ENCODE measurements at places on chromosomes 4 and X.

DNA sequence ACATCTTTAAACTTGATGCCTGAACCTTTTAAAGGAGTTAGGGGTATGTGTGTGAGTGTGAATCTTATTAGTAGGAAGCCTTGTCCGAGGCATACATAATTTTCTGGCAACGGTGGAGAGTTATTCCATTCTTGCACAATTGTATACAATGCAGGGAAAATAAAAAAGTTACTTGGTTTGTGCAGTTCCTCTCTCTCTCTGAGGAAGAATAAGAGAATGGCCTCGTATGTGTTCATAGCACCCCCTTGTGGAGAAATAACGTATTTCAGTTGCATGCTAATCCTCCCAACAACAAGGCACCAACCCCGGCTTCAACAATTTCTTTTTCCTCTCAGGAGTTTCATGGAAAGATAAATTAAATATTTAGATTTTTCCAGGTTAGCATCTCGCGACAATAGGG lies 33.7 kb upstream of the FGF13 start:
- no peak for DNase-seq

DNA sequence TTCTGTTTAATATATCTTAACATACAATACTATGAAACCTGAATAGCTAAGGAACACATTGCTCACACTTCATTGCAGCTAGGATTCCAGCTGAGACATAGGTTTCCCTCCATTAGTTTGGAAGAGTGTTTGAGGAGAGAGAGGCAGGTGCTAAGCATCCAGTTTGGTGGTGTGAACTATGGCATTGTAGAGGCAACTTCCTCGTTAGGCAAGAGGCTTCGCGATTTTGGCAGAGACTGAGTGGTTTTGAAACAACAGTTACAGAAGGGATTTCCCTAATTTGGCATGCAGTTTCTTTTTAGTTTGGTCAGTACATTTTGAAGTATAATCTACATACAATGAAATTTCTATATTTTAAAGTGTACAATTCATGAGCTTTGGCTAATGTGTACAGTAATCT lies 117.1 kb upstream of the BMP3 start:
- no peak for DNase-seq

GRCh38 chr4:61531188-61531587 lies 331.1 kb downstream of the ADGRL3 start:
- no peak for DNase-seq

DNA sequence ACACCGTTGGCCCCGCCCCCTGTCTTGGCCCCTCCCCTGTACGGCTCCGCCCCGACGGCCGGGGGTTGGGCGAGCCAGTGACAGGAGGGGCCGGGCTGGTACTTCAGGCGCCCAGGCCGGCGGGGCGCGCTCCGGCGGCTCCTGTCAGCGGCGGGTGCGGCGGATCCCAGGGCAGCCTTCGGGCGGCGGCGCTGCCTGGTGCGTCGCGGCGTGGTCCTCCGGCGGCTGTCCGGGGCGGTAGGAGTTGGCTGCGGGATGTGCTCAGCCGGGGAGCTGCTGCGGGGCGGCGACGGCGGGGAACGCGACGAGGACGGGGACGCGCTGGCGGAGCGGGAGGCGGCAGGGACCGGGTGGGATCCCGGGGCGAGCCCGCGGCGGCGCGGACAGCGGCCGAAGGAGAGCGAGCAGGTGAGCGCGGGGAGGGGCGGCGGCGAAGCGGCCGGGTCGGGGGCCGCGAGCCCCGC lies at the start of gene FAM241A:
Gene FAM241A, plus strand, starts transcription at position 129 of the 464 bp plus-strand sequence. Its CDS starts 127 bp downstream, at position 256.
- peak; percentile 82 for DNase-seq

- DNase-seq = no peak
These were observed 18.0 kb upstream of the MND1 start for GRCh38 chr4:153326513-153326912.

DNA sequence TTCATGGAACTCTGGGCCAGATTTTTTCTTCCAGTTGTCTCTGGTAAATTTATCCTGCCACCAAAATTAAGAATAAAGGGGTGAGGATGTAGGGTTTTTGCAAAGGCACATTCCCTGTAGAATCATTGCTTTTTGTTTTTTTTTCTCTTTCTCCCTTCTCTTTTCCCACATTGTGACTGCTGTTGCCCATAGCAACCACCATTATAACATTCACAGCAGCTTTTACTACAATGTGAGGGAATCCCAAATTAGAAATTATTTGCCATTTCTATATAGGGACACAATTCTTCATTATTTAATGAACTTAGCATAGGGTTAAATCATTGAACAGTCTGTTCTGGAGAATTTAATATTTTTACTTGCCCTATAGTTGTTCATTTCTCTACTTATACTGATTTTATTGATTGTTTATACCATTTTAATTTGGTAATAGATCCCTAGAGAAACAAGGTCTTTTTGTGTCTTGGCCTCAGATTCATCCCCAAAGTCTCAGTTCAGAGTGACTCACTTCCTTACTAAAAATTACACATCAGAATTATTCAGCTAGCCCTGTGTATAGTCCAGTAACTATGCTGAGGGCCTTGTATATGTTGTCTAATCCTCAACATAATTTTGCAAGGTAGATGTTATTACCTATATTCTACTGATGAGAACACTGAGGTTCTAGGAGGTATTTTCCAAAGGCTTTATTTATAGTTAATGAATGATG lies 80.8 kb upstream of the ANK2 start:
- DNase-seq = no peak

DNA sequence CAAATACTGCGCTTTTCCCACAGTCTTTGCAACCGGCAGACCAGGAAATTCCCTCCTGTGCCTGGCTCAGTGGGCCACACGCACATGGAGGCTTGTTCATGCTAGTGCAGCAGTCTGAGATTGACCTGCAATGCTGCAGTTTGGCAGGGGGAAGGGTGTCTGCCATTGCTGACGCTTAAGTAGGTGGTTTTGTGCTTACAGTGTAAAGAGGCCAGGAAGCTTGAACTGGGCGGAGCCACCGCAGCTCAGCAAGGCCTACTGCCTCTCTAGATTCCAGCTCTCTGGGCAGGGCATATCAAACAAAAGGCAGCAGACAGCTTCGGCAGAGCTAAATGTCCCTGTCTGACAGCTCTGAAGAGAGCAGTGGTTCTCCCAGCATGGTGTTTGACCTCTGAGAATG lies 390.5 kb upstream of the TECRL start:
- no peak for DNase-seq

- no peak for DNase-seq
These were observed 64.1 kb upstream of the UXT start for GRCh38 chrX:47723083-47723482.

- DNase-seq = no peak
These were observed 1150.6 kb downstream of the FAT4 start for GRCh38 chr4:126465341-126465740.

GRCh38 chr4:122845760-122846159 lies 19.1 kb downstream of the FGF2 start:
- no peak for DNase-seq

- DNase-seq = no peak
These were observed 16.8 kb downstream of the REPS2 start for GRCh38 chrX:16963216-16963615.

DNA sequence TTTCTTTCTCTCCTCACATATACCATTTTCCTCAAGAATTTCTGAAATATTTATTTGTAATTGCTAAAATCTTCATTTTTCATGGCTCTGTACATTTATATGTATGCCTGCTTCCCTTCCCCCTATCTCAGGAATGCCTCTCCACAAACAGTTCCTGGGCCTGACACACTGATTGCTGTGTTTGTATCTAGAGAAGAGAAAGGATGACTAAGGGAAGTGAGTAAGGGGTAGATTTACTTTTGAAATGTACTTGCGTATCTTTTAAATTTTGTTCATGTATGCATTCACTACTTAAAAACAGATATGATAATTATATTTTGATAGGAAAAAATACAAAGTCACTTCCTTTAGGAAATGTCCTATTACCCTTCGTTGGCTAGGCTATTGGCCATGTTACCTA lies 790.8 kb downstream of the PCDH18 start:
- no peak for DNase-seq

GRCh38 chrX:42143866-42144592 lies 220.7 kb upstream of the CASK start:
- DNase-seq = no peak

- DNase-seq = no peak
These were observed 67.2 kb downstream of the TBC1D9 start for GRCh38 chr4:140688711-140689598.

GRCh38 chr4:137651128-137651527 lies 118.8 kb upstream of the PCDH18 start:
- DNase-seq = no peak

DNA sequence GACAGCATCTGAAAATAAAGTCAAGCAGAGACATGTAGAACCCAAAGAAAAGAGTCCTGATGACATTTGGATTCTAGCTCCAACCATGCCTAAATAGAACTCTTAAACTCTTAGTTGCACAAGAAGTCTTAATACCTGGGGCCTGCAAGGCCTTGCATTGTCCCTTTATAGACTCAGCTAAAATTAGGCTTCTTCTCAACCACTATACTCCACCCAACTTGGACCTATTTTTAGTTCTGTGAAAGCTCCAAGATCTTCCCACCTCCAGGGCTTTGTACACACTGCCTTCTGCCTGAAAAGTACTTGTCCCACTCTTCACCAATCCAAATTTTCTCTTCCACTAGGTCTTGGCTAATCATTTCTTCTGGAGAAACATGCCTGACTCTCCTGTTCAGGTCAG lies 36.5 kb downstream of the PLK4 start:
- no peak for DNase-seq

DNA sequence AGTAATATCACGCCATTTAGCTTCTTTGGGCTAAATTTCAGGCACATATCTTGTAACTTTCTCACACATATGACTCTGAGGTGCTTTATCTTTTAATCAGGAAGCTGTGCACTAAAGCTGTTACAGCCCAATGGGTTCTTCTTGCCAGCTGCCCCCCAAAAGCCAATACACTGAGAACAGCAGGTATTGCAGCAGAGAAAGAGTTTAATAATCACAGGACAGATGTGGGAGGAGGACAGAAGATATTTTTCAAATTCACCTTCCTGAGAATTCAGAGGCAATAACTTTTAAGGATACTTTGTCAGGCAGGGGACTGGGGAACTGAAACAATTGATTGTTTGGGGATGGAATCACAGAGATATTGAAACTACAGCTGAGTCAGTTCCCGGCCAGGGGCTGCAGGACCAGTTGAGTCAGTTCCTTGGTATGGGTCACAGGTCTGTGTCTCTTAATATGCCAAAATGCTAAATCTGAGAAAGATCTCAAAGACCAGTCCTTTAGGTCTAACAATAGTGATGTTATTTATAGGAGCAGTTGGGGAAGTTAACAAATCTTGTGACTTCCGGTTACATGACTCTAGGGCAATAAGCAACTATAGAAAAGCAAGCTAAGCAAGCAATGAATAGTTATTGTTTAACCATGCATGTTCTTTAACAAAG lies 28.1 kb downstream of the DDIT4L start:
- no peak for DNase-seq

GRCh38 chr4:138158746-138159297 lies 83.3 kb downstream of the SLC7A11 start:
- DNase-seq = no peak

GRCh38 chr4:89247951-89248350 lies 59.6 kb downstream of the GPRIN3 start:
- DNase-seq = no peak

DNA sequence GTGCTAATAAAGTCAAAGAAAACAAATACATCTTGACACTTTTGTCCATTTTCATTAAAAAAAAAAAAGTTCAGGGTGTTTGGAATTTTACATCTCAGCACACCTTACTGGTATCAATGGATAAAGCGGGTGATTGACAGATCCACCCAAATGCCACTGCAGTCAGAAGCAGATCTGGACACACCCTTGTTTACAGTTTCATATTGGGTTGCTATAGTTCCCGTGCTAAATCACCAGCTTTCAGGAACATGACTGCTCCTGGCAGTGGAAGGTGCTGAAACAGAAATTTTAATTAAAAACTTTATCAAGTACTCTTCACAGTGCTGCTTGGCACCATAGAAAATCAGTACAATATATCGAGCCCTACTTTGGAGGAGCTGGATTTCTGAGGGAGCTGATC lies 116.3 kb downstream of the STOX2 start:
- no peak for DNase-seq

GRCh38 chrX:24796204-24796603 lies 102.5 kb downstream of the POLA1 start:
- no peak for DNase-seq

GRCh38 chr4:1399508-1400190 lies 6.6 kb downstream of the NKX1-1 start:
- no peak for DNase-seq

- no peak for DNase-seq
These were observed 299.9 kb downstream of the PRDM5 start for GRCh38 chr4:120622601-120623000.

- DNase-seq = no peak
These were observed 51.4 kb upstream of the IL13RA1 start for GRCh38 chrX:118675966-118676349.

DNA sequence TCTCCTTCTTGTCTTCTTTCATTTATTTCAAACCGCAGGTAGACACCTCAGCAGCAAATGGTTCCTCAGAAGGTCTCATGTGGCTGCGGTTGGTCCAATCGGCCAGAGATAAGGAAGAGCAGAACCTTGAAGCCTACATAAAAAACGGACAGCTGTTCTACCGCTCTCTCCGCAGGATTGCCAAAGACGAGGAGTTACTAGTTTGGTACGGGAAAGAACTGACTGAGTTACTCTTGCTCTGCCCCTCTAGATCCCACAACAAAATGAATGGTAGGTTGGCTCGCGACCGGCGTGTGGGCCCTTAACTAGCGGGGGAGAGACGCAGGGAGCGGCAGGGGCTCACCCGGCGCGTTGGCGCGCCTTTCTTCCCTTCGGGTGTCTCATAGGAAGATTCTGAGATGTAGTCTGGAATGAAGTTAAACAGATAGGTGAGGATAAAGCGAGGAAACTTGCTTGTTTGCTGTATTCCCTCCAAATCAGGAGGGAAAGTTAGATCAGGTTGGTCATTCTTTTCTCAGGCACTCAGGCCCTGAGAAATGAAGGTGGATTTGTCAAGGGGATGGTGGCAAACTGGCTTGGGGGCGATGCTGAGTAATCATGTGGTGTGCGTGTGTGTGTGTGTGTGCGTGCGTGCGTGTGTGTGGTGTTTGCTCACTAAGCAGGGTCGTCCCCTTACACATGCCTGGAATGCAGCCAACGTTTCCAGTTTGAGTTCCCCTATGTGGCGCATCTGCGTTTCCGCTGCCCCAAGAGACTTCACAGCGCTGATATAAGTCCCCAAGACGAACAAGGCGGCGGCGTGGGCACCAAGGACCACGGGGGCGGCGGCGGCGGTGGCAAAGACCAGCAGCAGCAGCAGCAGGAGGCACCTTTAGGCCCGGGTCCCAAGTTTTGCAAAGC lies 4.2 kb downstream of the PRDM8 start:
- DNase-seq = peak; percentile 75

DNA sequence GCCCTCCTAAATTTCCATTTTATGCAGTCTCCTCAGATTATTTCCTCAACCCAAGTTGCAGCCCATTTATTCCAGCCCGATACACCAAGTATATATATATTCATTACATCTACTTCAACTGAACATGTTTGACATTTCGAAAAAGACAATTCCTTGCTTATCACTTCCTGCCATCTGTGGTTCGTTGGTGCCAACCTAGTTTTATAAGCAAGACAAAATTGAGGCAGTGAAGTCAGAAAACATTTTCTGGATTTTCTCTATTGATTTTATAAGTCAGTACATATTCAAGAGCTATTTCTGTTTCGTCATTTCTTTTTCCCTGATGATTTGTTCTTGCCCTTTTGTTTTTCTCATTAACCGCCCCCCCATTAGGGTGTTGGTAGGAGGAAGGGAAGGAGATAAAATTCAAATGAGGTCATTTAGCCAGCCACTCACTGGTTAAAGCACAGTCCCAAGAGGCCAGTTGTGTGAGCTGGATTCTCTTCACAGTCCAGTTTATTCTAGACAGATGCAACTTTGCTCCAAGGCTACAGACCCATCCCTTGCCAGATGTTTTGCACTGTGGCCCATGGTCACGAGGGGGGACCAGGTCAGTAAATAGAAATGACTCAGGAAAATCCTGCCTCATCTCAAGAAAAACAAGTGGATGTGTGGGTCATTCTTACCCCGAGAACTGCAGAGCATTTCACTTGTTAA lies 20.3 kb upstream of the VEGFD start:
- DNase-seq = no peak

Data from stimulated activated naive CD4-positive, alpha-beta T cell treated with Interleukin-2 at 50 U/mL for 16 hours (primary cell).